ENCODE measurements at places on chromosomes 1 and 21. TPM values are rescaled to one million over a fixed set of nuclear protein-coding genes. Genes with fewer than 3 reads are reported as not detected.

Gene ROR1
- total RNA-seq: under 0.01 TPM

Gene BTBD8
- 1.3 TPM for total RNA-seq

Gene EPHA2
- 68.6 TPM for total RNA-seq

Gene F3
- total RNA-seq: 1.4 TPM

Gene HPDL
- total RNA-seq: 0.60 TPM

Gene NHLH1
- total RNA-seq: not detected

Gene LGR6
- total RNA-seq: not detected

Gene PTGFR
- total RNA-seq: under 0.01 TPM

Gene ESPN
- 0.65 TPM for total RNA-seq

Gene CNR2
- not detected for total RNA-seq

Gene RGL1
- total RNA-seq: 16.1 TPM

Gene RNPEP
- total RNA-seq: 24.2 TPM

Gene RNU5D-1
- total RNA-seq: not detected

Gene MYOC
- total RNA-seq: not detected

Gene B3GALT5
- total RNA-seq: not detected

Gene LCK
- under 0.01 TPM for total RNA-seq

Gene ERICH3
- total RNA-seq: not detected

Gene UTS2
- not detected for total RNA-seq

Gene CGN
- under 0.01 TPM for total RNA-seq

Gene PRELP
- total RNA-seq: not detected

Gene CYP2J2
- under 0.01 TPM for total RNA-seq

Gene PMF1
- 45.8 TPM for total RNA-seq

Gene DIRAS3
- 3.4 TPM for total RNA-seq

All from lung microvascular endothelial cell (primary cell).